Stimulated activated CD4-positive, alpha-beta T cell treated with anti-CD3 and anti-CD28 coated beads, TNF-alpha, amount 100 ng/mL, for 24 hours (primary cell): ENCODE measurements at places on chromosomes 7 and 10.
A peak's percentile ranks its signal among the peaks of the same experiment; 100 is the strongest.

DNA sequence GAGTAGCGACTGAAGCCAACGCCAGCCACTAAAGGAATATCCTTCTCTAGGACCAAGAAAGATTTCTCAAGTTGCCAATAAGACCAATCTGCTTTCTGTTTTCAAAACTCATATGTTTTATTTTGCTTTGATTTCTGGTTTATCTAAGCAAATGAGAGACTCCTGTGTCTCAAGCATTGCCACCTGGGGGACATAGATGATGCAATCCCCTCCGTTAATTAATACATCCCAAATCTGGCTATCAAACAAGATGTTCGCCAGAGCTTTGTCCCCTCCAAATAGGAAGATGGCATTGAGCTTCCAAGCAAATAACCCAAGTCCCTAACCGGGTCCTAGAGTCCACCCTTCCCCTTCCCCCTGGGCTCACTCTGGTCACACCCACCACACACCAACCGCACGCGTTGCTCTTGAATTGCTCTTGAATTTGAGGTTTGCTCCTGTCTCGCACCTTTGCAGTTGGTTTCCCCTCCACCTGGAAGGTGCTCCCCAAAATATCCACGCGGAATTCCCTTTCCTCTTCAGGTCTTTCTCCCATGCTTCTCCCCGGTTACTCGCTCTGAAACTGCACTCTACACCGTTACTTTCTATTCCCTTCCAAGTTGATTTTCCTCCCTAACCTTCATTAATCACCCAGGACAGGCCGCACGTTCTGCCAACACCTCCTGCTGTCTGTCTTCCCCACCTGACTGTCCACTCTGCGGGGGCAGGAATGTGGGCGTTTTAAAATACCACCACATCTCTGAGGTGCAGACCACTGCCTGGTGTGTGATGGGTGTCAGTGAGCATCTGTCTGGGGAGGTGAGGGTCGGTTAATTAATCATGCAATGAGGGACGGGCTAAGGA is 64.1 kb upstream of the RNF32 start:
- DNase-seq: no peak

DNA sequence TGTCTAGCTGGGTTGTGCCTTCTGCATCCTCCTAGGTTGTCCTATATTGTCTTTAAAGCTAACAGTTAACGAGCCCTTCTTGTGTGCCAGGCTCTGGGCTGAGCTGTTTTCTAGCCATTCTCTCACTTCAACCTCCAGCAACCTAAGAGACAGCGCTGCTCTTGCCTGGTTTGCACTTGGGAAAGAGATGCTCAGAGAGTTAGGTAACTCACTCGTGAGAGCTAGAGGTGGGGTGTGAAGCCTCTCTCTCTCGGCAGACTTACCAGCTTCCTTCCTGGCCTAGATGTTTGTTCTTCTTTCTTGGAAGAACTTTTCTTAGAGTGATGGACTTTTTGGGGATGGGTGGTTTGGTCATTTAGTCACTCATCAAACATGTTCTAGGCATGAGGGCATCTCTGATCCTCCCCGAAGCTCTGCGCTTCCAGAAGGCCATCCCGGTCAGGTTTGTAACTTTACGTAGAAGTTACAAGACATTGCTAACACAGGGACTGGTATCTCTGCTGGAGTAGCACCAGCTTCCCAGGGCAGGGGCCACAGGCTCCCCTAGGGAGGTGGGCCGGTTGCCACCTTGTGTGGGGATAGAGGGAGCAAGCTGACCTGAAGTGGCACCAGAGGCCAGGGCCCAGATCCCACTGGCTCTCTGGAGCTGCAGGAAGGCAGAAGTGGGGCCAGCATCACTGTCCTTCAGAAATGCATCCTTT is 14.3 kb downstream of the TSPAN15 start:
- DNase-seq: no peak

DNA sequence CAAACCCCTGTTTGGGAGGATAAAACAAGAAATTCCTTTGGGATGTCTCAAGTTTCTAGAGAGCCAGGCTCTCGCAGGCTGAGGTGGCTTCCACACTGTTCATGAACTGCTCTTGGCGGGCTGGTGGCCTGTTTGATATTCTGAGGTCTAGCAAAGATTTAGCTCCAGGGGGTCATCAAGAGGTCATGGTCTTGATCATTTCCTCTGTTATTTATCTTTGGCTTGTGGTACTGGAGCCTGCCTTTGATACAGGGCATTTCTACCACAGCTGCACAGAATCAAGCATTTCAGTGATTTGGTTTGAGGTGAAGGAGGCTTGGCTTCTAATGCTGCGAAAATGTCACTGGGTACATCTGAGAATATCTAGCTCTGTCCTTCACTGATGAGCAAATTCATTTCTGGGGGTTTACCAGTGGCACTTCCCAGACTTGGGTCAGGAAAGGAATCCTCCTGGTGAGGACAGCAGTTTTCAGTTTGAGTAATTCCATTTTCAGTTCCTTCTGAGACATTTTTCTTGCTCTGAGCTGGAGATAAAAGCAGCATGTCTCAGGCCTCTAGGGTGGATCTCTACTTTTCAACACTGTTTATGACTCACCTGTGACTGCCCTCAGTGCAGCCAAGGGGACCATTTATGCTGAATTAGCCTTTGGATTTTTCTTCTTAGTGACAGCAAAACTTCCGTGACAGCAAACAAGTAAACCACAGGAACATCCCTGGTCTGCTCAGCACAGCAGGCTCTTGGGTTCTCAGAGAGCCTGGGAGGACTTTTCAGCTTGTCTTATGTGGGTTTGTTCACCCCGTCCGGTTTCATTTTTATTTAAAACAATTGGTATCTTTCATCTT is 312.0 kb downstream of the RNLS start:
- DNase-seq: peak; percentile 48

GRCh38 chr7:12314199-12314598 is 89.5 kb downstream of the VWDE start:
- no peak for DNase-seq

DNA sequence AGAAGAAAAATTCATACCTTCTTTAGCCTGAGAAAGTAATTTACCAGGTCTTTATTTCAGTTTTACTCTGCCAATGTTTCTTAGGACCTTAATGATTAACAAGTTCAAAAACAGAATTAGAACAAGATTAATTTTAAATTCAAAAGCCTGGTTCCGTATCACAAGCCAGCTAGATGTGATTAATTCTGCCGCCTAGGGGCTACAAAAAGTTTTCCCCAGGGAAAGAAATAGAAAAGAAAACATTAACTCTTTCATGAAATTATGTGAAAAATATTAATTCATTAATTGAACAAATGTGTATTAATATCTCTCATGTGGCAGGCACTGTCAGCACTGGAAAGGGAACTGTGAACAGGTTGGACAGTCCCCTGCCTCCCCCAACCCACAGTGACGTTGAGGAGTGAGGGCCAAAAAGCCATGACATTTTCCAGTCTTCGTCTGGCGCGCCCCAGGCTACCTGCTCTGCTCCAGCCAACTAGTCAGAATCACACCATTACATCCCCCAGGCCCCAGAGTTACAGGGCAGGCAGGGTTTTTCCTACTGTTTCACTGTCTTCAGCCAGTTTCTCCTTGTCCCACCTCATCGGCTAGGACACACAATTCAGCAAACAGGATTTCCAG is 20.1 kb downstream of the TMEM176A start:
- DNase-seq: no peak

DNA sequence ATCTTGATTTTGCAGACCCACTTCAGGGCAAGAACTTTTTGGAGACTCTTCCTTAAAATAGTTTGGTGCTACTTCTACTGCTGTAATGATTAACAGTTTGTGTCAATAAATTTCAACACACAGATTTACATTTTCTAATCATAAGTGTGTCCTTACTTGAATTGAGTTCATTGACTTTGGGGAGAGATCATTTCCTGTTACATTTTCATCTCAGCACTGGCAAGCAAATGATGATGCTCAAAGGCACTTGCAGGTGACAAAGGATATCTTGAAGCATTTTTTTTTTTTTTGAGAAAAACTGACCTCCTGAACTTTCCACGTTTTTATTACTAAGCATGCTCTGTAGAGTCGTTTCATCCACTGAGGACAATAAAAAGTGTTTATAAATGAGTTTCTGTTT is 52.7 kb downstream of the GPR85 start:
- DNase-seq: no peak

- no peak for DNase-seq
Observed at GRCh38 chr7:155262031-155262430, 35.6 kb upstream of the INSIG1 start.

GRCh38 chr7:36185756-36186155 is 32.7 kb downstream of the EEPD1 start:
- no peak for DNase-seq

- DNase-seq: no peak
Observed at GRCh38 chr10:52855546-52856325, 83.2 kb upstream of the MBL2 start.

DNA sequence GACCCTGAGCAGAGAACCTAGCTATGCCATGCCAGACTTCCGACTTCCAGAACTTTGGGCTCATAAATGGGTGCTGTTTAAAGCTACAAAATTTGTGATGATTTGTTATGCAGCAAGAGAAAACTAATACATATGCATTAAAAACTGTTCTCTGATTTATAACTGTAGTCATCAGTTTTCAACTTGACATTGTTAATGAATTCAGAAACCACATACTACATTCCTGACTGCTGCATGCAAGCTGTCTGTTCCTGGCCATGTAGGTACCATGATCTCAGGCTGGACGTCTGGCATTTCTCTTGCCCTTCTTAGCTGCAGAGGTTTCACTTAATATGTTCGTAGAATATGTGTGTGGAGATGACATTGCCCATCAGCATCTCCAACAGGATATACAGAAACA is 28.4 kb downstream of the MKX start:
- no peak for DNase-seq

GRCh38 chr10:132375116-132375794 is 21.7 kb upstream of the PWWP2B start:
- no peak for DNase-seq

DNA sequence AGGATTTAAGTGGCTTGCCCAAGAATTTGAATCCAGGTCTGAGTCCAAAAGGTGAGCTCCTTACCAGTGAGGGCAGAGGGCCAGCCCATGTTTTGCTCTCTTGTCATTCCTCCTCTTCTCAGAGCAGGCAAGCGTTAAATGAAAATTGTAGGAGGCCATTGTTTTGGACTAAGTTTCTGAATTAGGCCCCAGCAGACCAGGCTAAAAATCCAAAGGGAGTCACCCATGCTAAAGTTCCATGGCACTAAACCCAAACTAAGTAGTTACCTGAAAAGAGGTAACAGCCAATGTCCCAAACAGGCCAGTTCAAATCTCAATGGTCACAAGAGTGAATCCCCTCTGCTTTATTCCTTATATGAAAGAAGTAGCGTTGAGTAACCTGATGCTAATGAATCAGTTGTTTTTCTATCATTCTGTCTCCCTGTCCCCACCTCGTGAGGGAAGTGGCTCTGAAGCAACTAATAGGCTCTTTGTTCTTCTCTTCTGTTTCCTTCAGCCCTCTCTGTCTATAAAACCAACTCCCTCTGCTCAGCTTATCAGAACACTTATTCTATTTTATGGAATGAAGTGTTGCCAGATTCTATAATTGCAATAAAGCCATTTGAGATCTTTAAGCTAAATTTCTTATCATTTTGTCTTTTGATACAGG is 17.5 kb upstream of the CDH23 start:
- no peak for DNase-seq

GRCh38 chr7:29084832-29085231 is 61.5 kb downstream of the CPVL start:
- no peak for DNase-seq

DNA sequence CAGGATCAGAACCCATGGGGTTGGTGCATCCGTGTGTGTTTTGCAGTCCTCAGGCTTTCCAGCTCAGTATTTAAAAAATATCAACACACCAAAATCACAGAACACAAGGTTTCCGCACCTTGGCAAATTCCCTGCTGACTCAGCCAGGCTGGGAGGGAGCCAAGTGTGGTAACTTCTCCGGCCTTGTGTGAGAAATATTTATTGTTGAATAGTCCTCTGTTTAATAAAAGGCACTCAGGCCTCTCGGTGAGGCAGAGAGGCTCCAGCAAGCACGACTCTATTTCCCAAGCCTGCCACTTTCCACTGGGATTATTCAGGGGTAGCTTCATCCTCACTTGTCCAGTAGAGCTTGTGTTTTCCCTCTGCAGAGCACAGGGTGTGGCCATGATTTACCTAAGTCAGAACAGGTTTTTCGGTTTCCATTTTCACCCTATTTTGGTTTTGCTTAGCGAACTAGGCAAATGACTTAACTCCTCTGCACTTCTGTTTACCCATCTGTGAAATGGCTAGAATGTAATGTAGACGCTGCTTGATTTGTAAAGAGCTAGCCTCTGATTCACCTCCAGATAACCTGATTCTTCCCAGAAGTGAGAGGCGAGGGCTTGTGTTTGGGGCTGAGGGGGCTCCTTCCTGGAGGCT is 13.0 kb upstream of the CHST15 start:
- DNase-seq: no peak
